Small intestine (tissue), 16 donors: ENCODE measurements at places on chromosomes 13 and 19.

DNA sequence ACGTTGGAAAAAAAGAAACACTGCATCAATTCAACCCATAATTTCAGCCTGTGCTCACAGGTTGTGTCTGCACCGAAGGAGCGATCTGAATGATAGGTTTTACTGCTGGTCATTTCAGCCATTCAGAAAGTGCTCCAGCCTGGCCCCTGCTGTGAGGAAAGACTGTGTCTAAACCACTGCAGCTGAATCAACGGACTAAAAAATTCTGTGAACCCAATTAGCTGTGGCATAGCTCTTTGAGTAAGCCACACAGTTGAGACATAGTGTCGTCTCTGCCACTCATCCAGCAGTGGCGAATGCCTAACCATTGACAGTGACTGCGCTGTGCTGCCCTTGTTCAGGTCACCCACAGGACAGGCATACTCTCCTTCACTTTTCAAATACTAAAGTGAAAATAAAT, 179.8 kb downstream of the COG6 start:
- no peak for DNase-seq

GRCh38 chr13:99418103-99418842, 83.0 kb upstream of the TM9SF2 start:
- DNase-seq: no peak

GRCh38 chr13:94433055-94433961, 46.2 kb downstream of the DCT start:
- DNase-seq: peak; percentile 22

GRCh38 chr19:31503211-31503610, 154.0 kb upstream of the TSHZ3 start:
- no peak for DNase-seq

DNA sequence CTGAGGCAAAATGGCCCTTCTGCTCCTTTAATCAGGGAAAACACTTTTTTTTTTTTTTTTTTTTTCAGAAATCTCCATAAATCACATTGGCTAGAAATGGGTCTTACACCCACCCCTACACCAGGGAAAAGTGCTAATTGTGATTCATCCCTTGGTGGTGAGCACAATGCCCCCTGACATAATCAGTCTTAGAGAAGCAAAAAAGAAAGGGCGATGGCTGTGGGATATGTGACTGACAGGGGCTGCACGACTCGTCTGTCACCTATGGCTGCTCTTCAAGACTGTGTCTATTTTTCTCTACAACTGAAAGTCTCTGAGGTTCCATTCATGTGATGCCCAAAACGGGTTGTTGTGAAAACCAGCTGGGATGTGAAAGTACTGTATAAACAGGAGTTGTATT, 3.6 kb upstream of the GPC6 start:
- DNase-seq: no peak

GRCh38 chr13:50722440-50723125, 120.9 kb downstream of the DLEU7 start:
- no peak for DNase-seq

DNA sequence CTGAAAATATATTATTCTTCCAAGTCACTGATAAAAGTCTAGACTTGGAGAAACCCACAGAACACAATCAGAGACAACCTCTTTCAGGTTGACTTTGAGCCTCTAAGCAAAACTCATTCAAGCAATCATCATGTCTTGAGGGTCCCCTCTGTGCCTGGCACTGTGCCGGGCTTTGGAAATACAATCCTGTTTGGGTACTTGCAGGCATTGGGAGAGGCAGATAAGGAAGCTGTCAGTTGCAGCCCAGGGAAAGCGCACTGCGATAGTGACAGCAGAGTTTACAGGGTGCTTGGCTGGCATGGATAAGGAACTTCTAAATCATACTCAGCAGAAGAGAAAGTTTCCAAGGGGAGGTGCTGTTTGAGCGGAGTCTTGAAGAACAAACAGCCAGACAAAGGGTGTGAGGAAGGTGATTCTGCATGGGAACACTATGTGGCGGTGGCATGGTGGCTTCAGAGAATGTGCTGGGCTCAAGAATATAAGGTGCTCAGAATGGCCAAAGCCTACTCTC, 9.1 kb downstream of the SERP2 start:
- peak; percentile 75 for DNase-seq

DNA sequence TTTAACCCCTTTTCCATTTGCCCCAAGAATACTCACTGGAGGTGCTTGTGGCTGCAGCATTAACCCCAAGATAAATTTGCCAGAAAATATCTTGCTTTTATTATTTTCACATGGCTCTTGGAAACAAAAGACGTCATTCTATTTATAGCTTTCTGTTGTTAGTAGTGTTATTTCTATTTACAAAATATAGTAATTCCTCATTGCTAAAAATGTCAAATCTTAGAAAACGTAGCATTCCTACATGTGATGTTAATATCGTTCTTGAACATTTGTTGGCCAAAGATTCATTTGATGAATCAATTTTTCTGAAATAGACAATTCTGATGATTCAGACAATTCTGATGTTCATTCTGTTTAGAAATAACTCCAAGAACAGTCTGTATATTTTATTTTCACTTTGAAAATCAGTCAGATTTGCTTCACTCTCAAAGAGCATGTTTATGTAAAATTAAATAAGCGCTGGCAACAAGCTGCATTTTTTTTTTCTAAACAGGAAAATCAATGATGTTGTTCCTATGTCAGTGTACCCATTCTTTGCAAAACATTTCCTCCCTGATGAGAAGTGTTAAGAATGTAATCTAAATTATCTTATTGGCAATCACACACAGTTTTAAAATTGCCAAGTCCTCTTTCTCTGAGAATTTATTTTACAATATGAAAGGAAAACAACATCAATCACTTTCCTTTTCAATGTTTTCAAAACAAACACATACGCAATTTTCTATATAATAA, 334.0 kb downstream of the KCTD12 start:
- DNase-seq: no peak

DNA sequence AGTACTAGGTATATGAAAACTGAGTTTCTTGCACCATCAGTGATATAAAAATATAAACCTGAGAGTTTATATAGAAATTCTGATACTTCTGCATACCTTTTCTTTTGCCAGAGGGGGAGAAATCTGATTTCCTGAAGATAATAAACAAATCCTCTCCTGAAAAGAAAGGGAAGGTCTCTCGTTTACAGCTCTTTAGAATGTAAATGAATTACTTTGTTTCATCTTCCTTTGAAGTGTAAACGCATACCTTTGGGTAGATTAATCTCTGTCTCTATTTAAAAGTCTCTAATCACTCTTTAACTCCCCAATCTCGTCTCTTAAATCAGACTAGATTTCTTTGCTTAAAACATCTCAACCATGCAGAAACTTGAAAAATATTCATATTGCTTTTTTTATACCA, 1092.9 kb downstream of the SLITRK5 start:
- DNase-seq: no peak

- DNase-seq: no peak
Observed at GRCh38 chr13:111510502-111511218, 190.2 kb downstream of the TEX29 start.

DNA sequence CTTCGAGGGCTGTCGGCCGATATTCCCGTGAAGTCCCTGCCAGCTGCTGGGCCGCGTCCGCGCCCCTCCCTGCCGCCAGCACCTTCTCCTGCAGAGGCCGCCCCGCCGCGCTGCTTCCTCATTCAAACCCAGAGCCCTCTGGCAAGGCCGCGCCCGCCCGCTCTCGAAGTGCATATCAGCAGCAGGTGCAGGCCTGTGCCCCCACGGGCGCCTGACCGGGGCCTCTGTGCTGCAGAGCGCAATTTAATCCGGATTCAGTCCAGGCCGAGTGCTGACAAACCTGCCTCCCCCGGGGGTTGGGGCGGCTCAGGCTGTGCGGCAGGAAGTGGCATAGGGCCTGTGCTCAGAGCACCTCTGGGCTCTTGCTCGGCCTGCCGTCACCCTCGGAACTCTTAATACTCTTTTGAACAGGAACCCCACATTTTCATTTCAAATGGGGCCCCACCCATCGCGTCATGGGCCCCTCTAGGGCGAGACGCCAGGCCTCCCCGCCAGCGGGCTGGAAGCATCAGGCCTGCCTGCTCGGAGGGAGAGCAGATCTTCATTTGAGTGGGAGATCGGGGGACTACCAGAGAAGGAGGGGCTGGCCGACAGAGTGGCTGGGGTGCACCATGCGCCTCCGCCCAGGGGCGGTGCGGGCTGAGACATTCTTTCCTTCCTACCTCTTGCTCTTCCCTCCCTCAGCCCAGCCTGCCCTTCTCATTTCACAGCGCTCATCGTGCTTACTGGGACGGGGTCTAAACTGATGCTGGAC, 125.7 kb downstream of the TNFRSF19 start:
- peak; percentile 50 for DNase-seq

DNA sequence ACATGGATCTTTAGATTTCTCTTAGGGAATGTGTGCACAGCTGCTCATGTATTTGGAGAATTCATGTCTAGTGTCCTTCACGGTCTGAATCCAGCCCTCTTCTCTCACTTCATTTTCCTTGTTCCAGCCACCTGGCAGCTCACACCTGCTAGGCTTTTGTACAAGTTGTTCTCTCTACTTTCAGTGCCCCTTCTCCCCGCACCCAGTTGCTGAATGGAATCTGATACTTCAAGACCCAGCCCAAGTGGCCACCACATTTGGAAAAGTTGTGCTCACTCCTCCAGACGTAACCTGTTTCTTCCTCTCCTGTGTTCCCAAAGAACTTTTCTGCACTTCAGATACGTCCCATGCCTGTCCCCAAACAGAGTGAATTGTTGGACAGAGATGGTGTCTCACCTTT, 235.6 kb downstream of the SHISA2 start:
- DNase-seq: no peak

- DNase-seq: no peak
Observed at GRCh38 chr19:10835089-10835753, 791 bp downstream of the TMED1 start.

DNA sequence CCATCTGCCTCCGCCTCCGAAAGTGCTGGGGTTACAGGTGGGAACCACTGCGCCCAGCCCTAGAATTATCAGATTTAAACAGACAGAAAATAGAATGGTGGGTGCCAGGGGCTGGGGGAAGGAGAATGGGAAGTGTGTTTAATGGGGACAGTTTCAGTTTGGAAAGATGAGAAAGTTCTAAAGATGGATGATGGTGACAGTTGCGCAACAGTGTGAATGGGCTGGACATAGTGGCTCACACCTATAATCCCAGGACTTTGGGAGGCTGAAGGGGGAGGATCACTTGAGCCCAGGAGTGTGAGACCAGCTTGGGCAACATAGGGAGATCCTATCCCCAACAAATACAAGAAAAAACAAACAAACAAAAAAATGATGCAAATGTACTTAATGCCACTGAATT, 15.9 kb downstream of the KANK2 start:
- DNase-seq: no peak

GRCh38 chr13:50587645-50588373, 255.7 kb downstream of the DLEU7 start:
- DNase-seq: no peak

DNA sequence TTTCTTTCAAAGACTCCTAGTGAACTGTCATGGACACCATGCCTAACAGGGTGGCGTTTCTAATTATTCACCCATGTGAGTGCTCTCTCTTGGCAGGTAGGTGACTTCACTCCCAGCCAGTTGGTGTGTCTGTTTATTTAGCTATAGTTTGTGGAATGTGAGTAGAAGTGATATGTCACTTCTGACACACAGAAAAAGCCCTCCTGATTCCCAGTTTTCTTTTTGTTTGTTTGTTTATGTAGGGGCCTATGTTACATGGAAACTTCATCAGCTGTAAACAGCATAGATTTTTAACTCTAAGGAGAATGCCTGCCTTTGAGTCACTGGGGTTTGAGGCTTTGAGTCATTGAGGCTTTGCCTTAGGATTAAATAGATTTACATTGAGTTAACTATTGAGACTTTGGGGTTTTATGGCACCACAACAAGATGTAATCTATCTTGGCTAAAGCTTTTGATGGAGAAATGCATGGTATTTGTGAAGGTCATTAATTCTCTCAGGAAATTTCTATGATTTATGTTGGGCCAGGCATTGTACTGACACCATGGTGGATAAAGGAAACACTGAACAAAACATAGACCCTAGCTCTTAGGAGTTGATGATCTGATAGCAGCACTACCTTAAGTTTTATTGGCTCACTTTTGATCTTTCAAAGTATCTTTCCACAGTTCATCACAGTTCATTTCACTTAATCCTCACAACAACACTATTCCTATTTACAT, 45.3 kb downstream of the UFM1 start:
- DNase-seq: no peak

DNA sequence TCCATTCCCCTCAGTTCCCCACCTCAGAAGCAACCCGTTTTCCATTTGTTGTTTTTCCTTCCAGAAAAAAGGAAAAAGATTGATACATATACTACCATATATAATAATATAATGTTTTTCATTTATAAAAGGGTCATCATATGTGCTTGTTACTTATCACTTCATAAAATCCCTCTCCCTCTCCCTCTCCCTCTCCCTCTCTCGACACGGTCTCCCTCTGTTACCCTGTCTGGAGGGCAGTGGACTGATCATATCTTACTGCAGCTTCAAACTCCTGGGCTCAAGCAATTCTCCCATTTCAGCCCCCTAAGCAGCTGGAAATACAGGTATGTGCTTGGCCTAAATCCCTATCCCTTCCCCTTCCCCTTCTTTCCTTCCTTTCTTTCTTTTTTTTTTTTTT, 17.1 kb downstream of the PNMA8A start:
- no peak for DNase-seq

GRCh38 chr19:19212916-19213315, 1.2 kb downstream of the NCAN start:
- DNase-seq: no peak

DNA sequence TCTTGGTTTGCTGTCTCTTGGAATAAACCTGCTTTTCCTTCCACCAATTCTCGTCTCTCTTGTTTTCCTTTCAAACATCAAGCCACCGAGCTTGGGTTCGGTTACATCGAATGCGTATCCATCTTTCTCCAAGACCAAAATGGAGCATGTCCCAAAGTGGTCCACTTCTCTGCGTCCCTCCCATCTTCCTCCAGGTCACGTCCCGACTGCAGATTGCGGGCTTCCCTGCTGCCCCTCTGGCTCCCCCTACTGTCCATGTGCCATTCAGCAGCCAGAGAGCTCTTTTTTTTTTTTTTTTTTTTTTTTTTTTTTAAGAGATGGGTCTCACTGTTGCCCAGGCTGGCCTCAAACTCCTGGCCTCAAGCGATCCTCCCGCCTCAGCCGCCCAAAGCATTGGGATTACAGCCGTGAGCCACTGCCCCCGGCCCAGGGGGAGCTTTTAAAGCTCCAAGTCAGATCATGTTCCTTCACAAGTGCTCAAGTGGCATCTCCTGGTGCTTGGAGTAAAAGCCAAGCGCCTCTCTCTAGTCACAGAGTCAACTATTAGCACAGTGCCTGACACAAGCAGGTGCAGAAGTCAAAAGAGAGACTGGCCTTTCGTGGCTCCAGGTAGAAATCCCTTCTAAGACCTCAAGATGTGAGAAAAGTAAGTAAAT, 10.0 kb downstream of the COL5A3 start:
- peak; percentile 48 for DNase-seq

- no peak for DNase-seq
Observed at GRCh38 chr13:42699912-42700311, 81.5 kb upstream of the FAM216B start.

GRCh38 chr13:27359199-27359821, 65.1 kb upstream of the GTF3A start:
- DNase-seq: peak; percentile 72

- peak; percentile 90 for DNase-seq
Observed at GRCh38 chr13:19864746-19865309, 1.4 kb upstream of the ZMYM5 start.
